ENCODE measurements at places on chromosomes 7 and 10.

DNA sequence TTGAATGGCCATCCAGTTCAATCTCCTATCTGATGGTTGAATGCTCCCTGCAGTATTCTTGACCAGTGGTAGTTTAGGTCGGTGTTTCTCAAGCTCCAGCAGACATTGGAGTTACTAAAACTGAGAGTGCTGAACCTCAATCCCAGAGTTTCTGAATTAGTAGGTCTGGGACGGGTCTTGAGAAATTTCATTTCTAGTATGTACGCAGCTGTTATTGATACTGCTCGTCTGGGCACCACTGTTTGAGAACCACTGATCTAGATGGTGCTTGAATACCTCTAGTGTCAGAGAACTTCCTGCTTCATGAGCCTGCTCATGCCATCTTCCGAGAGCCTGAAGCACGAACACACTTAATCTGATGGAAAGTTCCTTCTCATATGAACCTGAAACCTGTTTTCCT is 99.4 kb upstream of the CREB5 start:
- no peak for DNase-seq

GRCh38 chr7:21149809-21150208 is 278.1 kb upstream of the SP4 start:
- no peak for DNase-seq

GRCh38 chr10:23341004-23341403 is 3.6 kb downstream of the C10orf67 start:
- DNase-seq = no peak

GRCh38 chr7:65972976-65973375 is 9.0 kb downstream of the GUSB start:
- no peak for DNase-seq

DNA sequence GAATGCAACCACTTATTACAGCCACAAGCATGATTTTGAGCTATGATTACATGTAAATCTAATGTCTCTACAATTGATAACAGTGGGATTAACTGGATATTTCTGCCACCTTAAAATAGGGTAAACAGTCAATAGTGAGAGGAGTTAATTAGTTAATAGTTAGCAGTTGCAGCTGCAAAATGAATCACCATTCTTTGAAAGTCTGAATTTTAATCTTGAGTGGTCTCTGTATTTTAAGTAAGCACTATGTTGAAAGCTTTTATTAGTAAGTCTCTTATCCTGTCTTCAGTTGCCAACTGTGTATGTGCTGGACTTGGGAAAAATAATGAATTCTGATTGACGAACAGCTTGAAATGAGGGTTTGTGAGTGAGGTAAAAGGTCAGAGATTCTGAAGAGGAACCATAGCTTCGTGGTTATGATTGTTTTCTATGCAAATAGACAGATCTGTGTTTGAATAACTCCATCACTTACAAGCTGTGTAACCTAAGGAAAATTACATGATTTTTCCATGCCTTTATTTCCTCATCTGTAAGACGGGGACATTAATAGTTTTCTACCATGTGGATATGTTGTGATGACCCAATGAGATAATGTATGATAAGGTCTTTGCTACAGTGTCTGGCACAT is 75.2 kb downstream of the RNLS start:
- no peak for DNase-seq

DNA sequence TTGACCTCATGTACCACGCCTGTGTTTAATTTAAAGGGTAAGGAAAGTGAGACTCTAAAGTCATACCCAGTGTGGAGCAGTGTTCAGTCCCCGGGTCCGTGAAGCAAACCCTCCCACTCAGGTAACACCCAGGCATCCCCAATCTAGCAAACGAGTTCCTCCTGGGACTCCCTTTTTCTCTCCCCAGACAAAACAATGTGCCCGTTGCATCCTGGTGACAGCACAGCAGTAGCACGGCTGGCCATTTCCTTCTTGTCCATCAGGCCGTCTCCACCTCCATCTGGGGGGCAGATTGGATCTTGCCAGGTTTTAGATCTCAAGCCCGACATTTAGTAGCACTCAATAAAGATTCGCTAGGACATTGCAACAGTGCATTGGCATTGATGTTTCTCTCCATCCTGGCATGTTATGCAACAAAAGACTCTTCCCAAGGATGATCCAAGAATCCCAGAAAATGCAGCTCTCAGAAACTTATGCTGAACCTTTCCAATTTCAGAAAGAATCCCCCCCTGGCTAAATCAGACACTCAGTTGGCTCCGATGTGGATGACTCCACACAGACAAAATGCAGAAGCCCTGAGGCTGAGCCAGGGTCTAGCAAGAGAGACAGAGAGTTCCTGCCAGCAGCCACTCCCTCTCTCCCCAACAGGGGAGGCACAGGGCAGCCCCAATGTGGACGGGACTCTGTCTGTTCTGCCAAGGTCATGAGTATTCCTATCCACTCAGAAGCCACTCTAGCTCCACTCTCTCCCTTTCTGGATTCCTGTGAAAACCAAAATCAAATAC is 274.5 kb upstream of the MGMT start:
- DNase-seq = no peak

DNA sequence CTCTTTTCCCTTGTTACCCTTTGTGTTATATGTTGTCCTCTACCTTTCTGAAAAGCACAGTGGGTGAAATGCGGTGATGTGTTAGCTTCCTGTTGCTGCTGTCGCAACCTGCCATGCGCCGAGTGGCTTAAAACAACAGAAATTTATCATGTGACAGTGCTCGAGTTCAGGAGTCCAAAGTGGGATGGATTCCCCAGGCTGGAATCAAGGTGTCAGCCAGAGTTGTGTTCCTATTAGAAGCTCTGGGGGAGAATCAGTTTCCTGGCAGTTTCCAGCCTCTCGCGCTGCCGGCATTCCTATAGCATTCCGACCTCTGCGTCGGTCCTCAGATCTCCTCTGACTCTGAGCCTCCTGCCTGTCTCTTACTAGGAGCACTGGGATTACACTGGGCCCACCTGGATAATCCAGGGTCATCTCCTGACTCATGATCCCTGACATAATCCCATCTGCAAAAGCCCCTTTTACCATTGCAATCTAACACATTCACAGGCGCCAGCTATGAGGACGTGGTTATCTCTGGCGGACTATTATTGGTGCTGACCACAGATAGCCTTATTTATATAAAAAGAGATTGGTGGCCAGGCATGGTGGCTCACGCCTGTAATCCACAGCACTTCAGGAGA is 207.5 kb downstream of the CUX1 start:
- no peak for DNase-seq

- DNase-seq = no peak
These were observed 122.2 kb downstream of the NPY start for GRCh38 chr7:24406053-24406788.

- no peak for DNase-seq
These were observed 14.4 kb downstream of the HERPUD2 start for GRCh38 chr7:35680403-35681013.

DNA sequence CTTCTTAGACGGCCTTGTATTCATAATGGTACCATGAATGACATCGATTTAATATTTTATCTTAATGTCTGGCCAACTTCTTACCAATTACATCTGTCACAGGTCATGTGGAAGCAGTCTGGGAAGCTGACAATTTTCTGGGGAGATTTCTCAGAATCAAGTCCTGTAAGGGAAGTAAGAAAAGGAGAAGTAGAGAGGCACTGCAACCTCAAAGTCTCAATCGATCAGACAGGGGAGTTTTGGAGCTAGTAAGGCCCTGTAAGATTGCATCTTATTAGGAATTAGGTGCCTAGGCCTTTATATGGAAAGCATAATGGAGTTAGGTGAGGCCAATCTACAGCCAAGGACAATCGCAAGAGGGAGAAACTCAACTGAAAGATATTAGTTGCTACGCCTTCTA is 694.6 kb upstream of the SORCS1 start:
- DNase-seq = no peak

- no peak for DNase-seq
These were observed 147.8 kb upstream of the AUTS2 start for GRCh38 chr7:69450456-69450855.

- no peak for DNase-seq
These were observed 25.8 kb downstream of the STN1 start for GRCh38 chr10:103892181-103892580.

DNA sequence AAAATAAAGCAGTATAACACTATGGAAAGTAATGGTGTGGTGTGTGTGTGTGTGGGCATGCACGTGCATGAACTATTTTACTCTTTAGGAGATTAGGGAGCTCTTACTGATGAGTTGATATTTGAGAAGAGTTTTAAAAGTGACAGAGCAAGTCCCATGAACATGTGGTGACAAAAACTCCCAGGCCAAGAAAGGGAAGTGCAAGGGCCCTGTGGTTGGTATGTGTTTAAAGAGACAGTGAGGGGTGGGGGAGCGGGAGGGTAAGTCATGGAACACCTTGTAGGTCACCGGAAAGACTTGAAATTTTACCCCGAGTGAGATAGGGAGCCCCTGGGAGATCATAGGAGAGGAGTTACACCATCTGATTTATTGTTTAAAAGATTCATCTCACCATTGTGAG is 63.3 kb downstream of the AKR1B1 start:
- no peak for DNase-seq

DNA sequence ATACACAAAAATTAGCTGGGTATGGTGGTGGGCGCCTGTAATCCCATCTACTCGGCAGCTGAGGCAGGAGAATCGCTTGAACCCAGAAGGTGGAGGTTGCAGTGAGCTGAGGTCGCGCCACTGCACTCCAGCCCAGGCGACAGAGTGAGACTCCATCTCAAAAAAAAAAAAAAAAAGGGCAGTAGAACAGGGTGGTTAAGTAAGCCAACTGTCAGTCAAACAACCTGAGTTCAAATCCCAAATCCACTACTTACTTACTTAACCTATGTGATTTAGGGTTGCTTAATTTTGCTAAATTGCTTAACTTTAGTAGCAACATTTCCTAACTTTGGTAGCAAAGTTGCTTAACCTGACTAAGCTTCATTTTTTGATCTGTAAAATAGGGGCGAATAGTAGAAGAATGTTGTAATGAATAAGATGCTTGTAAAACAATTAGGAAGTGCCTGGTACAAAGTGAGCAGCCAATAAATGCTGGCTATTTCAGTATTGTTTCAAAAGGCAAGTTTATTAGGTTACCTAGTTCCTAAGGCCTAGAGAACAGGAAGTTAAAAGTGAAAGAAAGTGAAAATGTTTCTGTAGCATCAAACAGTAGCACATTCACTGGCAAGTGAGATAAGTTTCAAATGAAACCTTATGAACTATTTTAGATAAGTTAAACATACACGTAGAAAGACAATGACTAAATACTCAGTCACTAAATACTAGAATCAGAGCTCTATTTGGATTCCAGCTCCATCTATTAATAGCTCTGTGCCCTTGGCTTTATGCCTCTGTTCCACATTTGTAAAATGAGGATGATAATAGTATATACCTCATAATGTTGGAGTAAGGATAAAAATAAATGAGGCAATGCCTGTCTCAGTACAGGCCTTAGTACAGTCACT is 64.3 kb downstream of the HOXA1 start:
- DNase-seq = no peak

DNA sequence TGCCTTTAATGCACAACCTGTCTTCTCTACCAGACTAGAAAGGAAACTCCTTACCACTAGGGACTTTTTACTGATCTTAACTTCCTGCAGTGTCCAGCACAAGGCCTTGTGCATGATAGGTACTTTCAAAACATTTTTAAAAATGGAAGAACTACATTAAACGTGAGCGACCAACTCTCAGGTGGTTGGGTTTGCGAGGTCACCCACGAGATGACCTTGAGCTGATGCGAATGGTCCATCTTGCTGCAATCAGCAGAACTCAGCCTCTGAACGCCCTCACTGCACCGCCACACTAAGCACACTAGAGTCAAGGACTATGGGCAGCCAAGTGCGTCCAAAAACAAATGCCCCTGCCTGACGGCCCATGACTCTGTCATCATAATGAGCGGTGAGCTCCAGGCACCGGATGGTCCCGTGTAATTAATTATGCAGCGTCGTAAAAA is 34.9 kb upstream of the PTF1A start:
- DNase-seq = no peak

- no peak for DNase-seq
These were observed 199.5 kb downstream of the SKAP2 start for GRCh38 chr7:26664735-26665416.

DNA sequence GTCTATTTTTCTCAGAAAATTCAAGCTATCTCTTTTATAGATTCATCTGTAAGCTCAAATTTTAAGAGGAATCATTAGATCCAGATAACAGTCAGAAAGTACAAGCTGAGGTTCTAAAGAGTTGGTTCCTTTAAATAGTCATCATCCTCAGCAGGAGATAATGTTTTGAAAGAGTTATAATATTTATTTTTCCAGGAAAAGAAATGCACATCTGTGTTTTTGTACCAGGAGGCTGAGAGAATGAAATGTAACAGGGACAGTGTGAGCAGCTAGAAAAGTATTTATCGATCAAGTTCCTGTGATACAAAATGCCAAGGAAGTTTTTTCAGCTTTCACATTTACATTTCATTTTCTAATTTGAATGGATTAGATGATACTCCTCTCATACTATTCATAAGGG is 120.2 kb upstream of the LRRTM3 start:
- no peak for DNase-seq

GRCh38 chr10:102133373-102134195 is 744 bp downstream of the PPRC1 start:
- no peak for DNase-seq

- no peak for DNase-seq
These were observed 61.8 kb downstream of the SND1 start for GRCh38 chr7:127713758-127714157.

GRCh38 chr7:33677556-33677955 is 227.8 kb upstream of the BMPER start:
- DNase-seq = no peak

- no peak for DNase-seq
These were observed 76.8 kb upstream of the NANOS1 start for GRCh38 chr10:118952493-118953295.

- DNase-seq = no peak
These were observed 34.7 kb downstream of the MET start for GRCh38 chr7:116706668-116707126.

DNA sequence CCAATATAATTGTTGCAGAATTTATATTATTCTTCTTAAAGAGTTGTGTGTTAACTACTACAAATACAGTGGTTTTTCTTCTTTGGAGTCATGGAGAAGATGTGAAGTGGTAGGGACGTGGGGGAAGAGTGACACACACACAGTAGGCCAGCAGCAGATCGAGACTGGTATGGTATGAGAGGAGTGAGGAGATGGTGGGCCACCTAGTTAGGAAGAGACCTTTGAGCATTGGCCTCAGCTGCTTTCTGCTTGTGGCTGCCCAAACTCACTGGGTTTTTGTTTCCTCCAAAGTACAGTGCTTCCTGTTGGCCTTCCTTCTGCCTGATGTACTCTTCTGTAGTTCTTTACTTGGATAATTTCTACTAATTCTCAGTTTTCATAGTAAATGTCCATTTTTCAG is 14.6 kb downstream of the VCL start:
- no peak for DNase-seq

- DNase-seq = no peak
These were observed 107.4 kb downstream of the LHPP start for GRCh38 chr10:124568848-124569622.

DNA sequence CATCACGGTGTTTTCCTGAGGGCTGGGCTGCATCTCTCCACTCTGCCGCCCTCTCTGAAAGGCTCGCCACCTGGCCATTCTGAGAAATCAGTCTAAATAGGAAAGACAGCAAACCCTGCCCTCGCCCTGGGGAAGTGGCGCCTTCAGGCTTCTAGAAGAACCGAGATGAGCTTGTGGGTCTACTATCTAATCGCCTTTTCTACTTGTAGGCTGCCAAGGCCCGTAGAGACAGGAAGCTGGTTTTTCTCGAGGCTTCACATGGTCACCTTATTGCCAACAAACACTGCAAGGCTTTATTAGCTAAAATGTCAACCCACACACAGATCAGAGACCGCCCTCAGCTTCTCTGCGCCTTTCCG is 21.4 kb downstream of the LAT2 start:
- DNase-seq = no peak

All from esophagus squamous epithelium (tissue), 5 donors.